ENCODE measurements at places on chromosomes 2 and 18.

DNA sequence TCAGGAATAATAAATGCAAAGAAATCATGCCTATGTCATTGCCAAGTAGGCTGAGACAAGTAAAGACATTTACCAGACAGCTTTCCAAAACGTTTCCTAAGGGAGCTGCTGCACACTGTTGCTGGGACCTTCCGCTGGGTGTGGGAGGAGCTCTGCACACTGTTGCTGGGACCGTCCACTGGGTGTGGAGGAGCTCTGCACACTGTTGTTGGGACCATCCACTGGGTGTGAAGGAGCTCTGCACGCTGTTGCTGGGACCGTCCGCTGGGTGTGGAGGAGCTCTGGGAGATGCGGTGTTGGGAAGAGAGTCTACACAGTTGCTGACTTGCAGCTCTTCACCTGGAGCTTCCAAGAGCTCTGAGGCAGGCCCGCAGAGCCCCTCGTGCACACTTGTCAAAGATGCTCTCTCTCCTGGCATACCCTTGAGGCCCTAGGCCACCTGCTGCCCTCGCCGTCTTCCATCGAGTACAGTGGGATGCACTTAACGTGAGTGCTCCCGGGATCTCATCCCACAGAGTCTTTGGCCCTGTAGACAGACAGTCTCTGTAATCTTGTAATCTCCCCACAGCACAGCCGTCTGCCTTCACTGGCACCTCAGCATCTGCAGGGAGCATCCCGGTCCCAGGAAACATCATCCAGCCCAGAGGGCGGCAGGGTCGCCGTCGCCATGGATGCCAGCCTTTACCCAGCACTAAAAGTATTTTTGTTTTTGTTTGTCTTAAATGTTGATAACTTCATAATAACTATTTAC is 51.4 kb downstream of the TRAPPC12 start:
- DNase-seq = no peak

DNA sequence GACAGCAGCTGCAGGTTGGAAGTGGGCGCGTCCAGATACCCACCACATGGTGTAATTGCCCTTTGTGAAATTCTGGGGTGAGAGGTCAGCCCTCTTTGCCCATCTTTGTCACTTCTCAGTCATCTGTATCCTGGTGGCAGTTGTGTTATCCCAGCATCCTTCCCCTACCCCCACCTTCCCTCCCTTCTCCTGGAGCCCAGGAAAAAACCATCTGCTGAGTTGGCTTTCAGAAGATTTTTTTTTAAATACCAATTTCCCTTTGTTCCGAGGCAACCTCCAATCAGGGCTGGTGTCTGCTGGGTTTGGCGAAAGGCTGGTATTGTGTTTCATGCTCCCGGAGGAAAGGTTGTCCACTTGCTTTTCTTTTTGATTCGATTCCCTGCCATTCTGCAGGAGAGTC is 35.2 kb downstream of the SETBP1 start:
- no peak for DNase-seq

GRCh38 chr2:134250840-134251461 is 2.9 kb upstream of the MGAT5 start:
- DNase-seq = no peak

- no peak for DNase-seq
These were observed 8.6 kb downstream of the ALLC start for GRCh38 chr2:3666613-3666975.

All from hematopoietic multipotent progenitor cell treated with erythropoietin and hydrocortisone succinate and interleukin-3 and kit ligand, for 17 days (in vitro differentiated cells).